Fibroblast of pulmonary artery (primary cell): ENCODE measurements at places on chromosomes 13 and 19.

DNA sequence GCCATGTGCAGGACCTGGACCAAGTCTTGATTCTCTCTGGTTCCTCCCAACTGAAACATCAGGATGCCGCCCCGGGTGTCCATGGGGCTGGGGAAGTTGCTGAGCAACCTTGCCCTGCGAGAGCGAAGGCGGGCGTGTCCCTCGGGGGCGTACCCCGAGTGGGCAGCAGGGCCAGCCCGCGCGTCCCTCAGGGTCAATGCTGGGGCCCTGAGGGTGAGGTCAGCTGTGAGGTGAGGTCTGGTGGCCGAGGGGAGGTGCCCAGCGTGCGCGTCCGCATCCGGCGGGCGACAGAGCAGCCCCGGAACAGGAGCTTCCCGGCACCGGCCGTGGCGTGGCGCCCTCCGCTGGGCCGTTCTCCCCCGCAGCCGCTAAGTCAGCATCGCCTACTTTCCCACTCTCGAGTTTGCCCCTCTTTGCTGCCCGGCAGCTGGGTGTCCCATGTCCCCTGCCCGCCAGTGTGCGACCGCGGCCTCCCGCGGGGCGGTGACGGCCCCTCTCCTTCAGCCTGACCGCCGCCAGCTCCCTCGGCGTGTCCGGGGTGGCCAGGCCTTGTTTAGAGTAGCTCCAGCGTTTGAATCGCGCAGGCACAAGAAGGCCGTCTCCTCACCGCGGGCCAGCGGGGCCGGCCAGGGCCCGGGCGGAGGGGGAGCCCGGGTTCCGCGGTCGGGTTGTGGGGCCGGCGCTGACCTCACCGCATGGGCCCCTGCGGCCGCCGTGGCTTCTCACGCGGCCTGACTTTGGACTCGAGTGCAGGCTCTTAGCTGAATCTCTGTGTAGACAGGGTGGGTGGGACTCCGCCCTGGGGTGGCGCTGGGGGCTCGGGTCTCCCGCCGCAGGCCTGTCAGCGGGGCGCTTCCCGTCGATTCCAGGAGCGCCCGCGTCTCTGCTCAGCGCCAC lies 33.0 kb downstream of the GJA3 start:
- DNase-seq = peak; percentile 44

GRCh38 chr13:48167866-48168265 lies 65.1 kb upstream of the ITM2B start:
- DNase-seq = no peak

DNA sequence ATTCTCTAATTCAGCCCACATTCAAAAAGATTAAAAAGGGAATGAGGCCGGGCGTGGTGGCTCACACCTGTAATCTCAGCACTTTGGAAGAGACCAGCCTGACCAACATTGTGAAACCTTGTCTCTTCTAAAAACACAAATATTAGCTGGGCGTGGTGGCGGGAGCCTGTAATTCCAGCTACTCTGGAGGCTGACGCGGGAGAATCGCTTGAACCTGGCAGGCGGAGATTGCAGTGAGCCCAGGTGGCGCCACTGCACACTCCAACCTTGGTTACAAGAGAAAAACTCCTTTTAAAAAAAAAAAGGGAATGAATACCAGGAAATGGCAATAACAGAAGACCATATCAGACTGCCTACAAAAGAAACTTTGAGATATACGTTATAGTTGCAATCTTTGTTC lies 1244.5 kb downstream of the PCDH9 start:
- no peak for DNase-seq

DNA sequence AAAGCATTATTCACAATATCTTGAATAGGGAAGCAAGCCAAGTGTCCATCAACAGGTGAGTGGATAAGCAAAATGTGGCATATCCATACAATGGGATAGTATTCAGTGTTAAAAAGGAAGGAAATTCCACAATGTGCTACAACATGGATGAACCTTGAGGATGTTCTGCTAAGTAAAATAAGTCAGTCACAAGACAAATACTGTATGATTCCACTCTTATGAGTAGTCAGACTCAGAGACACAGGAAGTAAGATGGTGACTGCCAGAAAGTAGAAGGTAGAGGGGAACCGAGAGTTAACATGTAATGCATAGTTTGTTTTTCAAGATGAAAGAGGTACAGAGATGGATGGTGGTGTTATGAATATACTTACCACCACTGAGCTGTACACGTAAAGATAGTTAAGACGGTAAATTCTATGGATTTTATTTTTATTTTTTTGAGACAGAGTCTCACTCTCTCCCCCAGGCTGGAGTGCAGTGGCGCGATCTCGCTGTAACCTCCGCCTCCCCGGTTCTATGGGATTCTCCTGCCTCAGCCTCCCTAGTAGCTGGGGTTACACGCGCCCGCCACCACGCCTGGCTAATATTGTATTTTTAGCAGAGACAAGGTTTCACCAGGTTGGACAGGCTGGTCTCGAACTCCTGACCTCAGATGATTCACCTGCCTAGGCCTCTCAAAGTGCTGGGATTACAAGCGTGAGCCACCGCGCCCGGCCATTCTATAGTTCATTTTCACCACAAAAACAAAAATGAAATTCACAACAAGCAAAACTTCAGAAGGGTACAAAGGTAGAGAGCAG lies 1.0 kb upstream of the CHAMP1 start:
- DNase-seq = no peak

DNA sequence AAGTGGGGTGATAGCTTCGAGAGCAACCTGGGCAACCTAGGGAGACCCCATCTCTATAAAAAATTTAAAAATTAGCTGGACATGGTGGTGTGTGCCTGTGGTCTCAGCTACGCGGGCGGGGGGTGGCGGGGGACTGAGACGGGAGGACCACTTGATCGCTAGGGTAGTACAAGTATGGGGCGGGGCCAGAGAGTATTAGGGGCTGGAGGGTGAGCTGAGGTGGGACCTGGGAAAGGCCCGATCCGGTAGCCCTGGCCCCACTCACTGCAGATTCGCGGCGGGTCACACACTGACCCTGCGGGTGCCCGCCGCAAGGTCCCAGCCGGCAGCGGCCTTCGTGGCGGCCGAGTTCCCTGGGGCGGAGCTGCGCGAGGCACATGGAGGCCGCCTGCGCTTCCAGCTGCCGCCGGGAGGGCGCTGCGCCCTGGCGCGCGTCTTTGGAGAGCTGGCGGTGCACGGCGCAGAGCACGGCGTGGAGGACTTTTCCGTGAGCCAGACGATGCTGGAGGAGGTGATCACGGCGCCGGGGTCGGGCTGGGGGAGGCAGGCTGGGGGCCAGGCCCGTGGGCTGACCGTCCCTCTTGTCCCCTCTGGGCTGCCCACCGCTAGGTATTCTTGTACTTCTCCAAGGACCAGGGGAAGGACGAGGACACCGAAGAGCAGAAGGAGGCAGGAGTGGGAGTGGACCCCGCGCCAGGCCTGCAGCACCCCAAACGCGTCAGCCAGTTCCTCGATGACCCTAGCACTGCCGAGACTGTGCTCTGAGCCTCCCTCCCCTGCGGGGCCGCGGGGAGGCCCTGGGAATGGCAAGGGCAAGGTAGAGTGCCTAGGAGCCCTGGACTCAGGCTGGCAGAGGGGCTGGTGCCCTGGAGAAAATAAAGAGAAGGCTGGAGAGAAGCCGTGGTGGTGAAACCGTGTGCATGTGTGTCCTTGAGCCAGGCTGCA lies 2.0 kb upstream of the ARHGAP45 start:
- DNase-seq = peak; percentile 72

DNA sequence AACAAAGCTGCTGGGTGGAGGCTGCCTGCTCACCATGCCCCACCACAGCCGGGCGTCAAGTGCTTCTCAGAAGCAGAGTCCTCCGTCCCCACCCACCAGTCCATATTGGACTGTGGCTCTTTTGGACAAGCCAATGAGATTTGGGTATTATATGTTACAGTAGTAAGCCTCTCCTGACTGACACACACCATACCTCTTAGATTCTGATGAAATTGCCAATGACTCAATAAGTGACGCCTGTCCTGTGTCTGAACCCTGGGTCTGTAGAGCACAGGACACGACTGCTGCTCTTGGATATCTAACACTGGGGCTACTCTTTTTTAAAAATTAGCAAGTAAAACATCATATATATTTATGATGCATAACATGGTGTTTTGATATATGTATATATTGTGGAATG lies 44.8 kb upstream of the UBAC2 start:
- no peak for DNase-seq

DNA sequence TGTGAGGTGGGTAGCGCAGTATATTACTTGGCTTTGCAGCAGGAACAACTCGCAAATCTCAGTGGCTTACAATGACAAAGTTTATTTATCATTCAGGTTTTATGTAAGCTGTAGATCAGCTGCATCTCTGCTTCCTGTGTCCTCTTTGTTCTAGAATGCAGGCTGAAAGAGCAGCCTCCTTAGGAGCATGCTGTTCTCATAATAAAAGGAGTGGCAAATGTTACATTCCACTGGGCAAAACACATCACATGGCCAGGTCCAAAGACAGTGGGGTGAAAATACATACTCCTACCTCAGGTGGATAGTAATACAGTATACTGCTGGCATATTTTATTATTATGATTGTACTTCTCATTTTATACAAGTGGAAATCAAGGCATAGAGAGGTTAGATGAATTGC lies 1.2 kb upstream of the CSNK1A1L start:
- no peak for DNase-seq

DNA sequence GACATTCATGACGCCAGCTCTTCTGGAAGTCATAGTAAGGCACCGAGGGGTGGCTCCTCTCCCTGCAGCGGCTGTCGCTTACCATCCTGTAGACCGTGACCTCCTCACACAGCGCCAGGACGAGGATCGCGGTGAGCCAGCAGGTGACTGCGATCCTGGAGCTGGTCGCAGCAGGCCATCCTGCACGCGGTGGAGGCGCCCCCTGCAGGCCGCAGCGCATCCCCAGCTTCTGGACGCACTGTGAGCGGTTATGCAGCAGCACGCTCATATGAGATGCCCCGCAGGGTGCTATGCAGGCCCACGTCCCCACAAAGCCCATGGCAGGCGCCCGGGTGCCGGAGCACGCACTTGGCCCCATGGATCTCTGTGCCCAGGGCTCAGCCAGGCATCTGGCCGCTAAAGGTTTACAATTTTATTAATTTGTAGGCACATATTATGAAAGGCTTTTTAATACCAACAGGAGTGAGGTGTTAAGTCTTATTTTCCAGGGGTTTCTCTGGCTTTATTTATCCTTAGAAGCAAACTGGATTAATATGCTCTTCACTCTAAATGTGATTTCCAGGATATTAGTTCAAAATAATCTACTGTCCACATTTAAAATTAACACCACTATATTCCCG lies 35.6 kb upstream of the PSPC1 start:
- peak; percentile 42 for DNase-seq

GRCh38 chr19:34734537-34735103 lies 577 bp downstream of the ZNF181 start:
- peak; percentile 89 for DNase-seq

- peak; percentile 58 for DNase-seq
Observed at GRCh38 chr19:49533551-49534488, 6.0 kb downstream of the RCN3 start.

- peak; percentile 4 for DNase-seq
Observed at GRCh38 chr19:29006057-29006735, 206.8 kb downstream of the UQCRFS1 start.

GRCh38 chr13:47639738-47640447 lies 361.2 kb downstream of the SUCLA2 start:
- no peak for DNase-seq

DNA sequence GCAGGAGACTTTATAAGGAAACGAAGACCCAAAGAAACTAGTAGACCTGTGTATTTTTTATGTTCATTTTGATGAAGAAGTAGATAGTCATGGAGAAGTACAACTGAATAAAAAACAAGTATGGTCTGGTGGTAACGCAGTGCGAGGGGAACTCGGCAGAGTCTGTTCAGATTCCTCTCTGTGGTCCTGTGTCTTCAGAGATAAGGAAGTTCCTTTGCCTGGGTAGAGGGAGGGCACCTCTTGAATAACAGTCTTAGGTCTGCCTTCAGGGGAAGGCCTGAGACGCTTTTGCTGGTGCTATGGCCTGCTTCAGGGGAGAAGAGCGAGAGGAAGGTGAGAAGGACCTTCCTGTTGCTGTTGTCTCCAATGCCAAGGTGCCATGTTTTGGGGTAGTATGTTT lies 25.9 kb upstream of the SLC46A3 start:
- no peak for DNase-seq

GRCh38 chr13:108855737-108856387 lies 226.5 kb downstream of the MYO16 start:
- DNase-seq = no peak

- peak; percentile 41 for DNase-seq
Observed at GRCh38 chr19:42634409-42635232, 39.9 kb upstream of the CEACAM8 start.

GRCh38 chr13:44978328-44978727 lies 10.9 kb downstream of the NUFIP1 start:
- no peak for DNase-seq

DNA sequence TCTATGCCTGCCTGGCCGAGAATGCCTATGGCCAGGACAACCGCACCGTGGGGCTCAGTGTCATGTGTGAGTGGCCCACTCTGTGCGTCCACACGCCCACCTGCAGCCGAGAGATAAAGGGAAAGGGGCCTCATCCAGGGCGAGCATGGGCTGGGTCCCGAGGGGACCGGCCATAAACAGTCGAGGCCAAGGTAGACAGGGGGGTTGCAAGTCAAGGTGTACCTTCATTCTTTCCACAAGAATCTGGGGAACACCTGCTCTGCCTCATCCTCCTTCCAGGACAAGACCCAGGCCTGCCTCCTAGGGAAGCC lies 8.3 kb downstream of the MAG start:
- no peak for DNase-seq

- DNase-seq = peak; percentile 47
Observed at GRCh38 chr19:2494084-2494446, 18.1 kb downstream of the GADD45B start.

- DNase-seq = peak; percentile 21
Observed at GRCh38 chr13:65497265-65497664, 1732.9 kb downstream of the PCDH9 start.

GRCh38 chr13:47146991-47147811 lies 250.3 kb upstream of the HTR2A start:
- no peak for DNase-seq

- no peak for DNase-seq
Observed at GRCh38 chr19:58038688-58039204, 4.9 kb downstream of the ZSCAN1 start.

GRCh38 chr13:26909477-26909876 lies 148.9 kb upstream of the GPR12 start:
- no peak for DNase-seq

GRCh38 chr13:48506092-48506701 lies 26.7 kb downstream of the RCBTB2 start:
- no peak for DNase-seq

DNA sequence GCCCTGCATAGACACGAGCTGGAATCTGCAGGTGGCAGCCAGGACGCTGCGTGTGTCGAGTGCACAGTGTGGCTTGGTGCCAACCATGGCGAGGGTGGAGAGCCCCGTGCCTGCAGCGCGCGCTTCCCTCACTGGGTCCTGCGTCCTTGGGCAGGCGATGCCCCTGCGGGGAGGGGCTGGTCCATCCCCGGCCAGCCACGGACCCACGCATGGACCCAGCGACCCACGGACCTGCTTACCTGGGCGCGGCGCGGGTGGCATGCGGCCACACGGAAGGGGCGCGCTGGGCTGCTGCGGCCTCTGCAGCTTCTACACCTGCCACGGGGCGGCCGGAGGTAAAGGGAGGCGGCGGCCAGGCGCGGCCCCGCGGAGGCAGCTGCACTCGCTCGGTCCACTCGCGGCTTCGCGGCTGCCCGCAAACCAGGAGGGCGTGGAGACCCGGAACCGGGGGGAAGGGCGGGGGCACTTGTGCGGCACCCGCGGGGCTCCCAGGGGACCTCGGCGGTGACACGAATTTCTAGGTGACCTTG lies 569 bp upstream of the MCF2L start:
- no peak for DNase-seq
